Activated CD4-positive, alpha-beta T cell treated with anti-CD3 and anti-CD28 coated beads, Interleukin-2, amount 10 ng/mL, durations not matched to agents 24 days and 14 days (primary cell): ENCODE measurements at places on chromosomes 13 and 19.
A peak's percentile ranks its signal among the peaks of the same experiment; 100 is the strongest.

- H3K4me1 ChIP-seq, result no peaks in the 10 kb centered on the region
- H3K27me3 ChIP-seq, result peaks cover 29% of the 10 kb centered on the region
- no peaks in the 10 kb centered on the region for H3K36me3 ChIP-seq
Measured at GRCh38 chr13:94765814-94766213, 53.5 kb upstream of the SOX21 start.

- H3K27me3 ChIP-seq, result peaks cover 27% of the 10 kb centered on the region
- no peak overlapping the region for H3K27ac ChIP-seq
- no peaks in the 10 kb centered on the region for H3K36me3 ChIP-seq
- no peak for DNase-seq
- H3K4me3 ChIP-seq, result no peak overlapping the region
- no peaks in the 10 kb centered on the region for H3K4me1 ChIP-seq
Measured at GRCh38 chr19:1782521-1782920, 29.2 kb downstream of the ONECUT3 start.

GRCh38 chr19:34366738-34367623, 2.0 kb downstream of the GPI start:
- no peaks in the 10 kb centered on the region for H3K27me3 ChIP-seq
- H3K27ac ChIP-seq, result peak overlapping the region; percentile 96
- DNase-seq, result no peak
- H3K4me3 ChIP-seq, result peak overlapping the region; percentile 100
- H3K36me3 ChIP-seq, result peaks cover 62% of the 10 kb centered on the region

- no peaks in the 10 kb centered on the region for H3K27me3 ChIP-seq
- H3K4me1 ChIP-seq, result no peaks in the 10 kb centered on the region
- H3K36me3 ChIP-seq, result no peaks in the 10 kb centered on the region
- no peak overlapping the region for H3K27ac ChIP-seq
Measured at GRCh38 chr13:106337096-106337850, 198.2 kb downstream of the EFNB2 start.

DNA sequence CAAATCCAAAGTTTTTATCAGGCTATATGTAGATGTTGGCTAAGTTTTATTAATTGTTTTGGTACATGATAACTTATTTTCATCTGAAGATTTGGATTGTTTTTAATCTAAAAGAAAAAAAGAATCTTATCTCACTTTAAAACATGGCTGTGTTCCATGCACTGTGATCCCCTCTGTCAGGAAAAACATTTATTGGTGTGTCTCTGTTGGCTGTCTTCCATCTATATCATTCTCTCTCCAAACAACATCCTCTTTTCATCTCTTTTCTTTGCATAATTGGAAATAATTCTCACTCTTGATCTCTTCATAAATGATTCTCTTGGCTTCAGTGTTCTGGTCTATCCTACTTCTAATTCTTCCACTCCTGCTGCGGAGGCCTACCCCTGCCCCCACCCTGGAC, 4.2 kb downstream of the NALCN start:
- H3K27me3 ChIP-seq, result peaks cover 24% of the 10 kb centered on the region
- H3K4me3 ChIP-seq, result no peak overlapping the region
- H3K27ac ChIP-seq, result no peak overlapping the region
- no peak for DNase-seq
- no peaks in the 10 kb centered on the region for H3K36me3 ChIP-seq

- H3K27me3 ChIP-seq, result peaks cover 2% of the 10 kb centered on the region
- no peak for DNase-seq
- H3K27ac ChIP-seq, result no peak overlapping the region
- no peaks in the 10 kb centered on the region for H3K36me3 ChIP-seq
Measured at GRCh38 chr13:29943273-29943672, 92.9 kb upstream of the UBL3 start.

DNA sequence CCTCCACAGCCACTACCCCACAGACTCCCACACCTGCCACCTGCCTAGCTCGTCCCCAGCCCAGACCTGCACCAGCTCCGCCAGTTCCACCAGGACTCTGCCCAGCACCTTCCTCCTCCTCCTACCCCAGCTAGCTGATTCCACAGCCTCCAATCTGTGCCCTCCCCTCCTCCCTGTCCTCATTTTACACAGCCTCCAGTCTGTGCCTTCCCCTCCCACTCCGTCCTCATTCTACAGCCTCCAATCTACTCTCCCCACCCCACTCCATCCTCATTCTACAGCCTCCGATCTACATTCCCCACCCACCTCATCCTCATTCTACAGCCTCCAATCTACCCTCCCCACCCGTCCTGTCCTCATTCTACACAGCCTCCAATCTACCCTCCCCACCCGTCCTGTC, 7.3 kb downstream of the MYDGF start:
- peak overlapping the region; percentile 22 for H3K27ac ChIP-seq
- H3K4me1 ChIP-seq, result peaks cover 3% of the 10 kb centered on the region
- peaks cover 48% of the 10 kb centered on the region for H3K36me3 ChIP-seq
- DNase-seq, result no peak
- no peaks in the 10 kb centered on the region for H3K27me3 ChIP-seq
- no peak overlapping the region for H3K4me3 ChIP-seq

GRCh38 chr19:42271045-42271419, 2.0 kb downstream of the CIC start:
- H3K4me1 ChIP-seq, result peaks cover 43% of the 10 kb centered on the region
- H3K27me3 ChIP-seq, result no peaks in the 10 kb centered on the region
- peak overlapping the region; percentile 99 for H3K27ac ChIP-seq
- DNase-seq, result no peak
- peaks cover 27% of the 10 kb centered on the region for H3K36me3 ChIP-seq
- no peak overlapping the region for H3K4me3 ChIP-seq

DNA sequence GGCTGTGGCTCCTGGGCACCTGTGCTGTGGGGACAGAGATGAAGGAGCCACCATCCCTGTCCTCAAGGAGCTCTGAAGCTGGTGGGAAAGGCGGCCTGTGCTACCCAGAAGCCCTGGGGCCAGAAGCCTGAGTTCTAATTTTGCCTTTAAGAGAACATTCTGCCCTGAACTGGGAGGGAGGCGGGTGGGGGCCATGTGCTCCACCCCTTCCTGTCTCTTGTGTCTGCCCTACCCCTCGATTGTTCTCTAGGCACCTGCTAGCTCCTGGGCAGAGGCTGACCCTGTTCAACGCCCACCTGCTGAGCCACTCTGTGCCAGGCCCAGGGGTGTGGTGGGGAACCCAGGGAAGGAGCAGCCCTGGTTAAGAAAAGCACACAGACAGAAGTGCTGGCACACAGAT, 5.9 kb downstream of the TRAPPC6A start:
- H3K27me3 ChIP-seq, result no peaks in the 10 kb centered on the region
- peaks cover 28% of the 10 kb centered on the region for H3K4me1 ChIP-seq
- peak; percentile 77 for DNase-seq
- H3K4me3 ChIP-seq, result peak overlapping the region; percentile 43
- no peaks in the 10 kb centered on the region for H3K36me3 ChIP-seq

- no peak for DNase-seq
- H3K4me3 ChIP-seq, result no peak overlapping the region
- H3K36me3 ChIP-seq, result no peaks in the 10 kb centered on the region
- peaks cover under 1% of the 10 kb centered on the region for H3K27me3 ChIP-seq
Measured at GRCh38 chr19:50580970-50581634, 12.9 kb upstream of the LRRC4B start.

GRCh38 chr19:8252922-8253589, 43.9 kb downstream of the CERS4 start:
- H3K4me3 ChIP-seq, result no peak overlapping the region
- peak; percentile 95 for DNase-seq
- H3K36me3 ChIP-seq, result peaks cover 22% of the 10 kb centered on the region
- no peaks in the 10 kb centered on the region for H3K27me3 ChIP-seq
- peaks cover 9% of the 10 kb centered on the region for H3K4me1 ChIP-seq
- no peak overlapping the region for H3K27ac ChIP-seq

DNA sequence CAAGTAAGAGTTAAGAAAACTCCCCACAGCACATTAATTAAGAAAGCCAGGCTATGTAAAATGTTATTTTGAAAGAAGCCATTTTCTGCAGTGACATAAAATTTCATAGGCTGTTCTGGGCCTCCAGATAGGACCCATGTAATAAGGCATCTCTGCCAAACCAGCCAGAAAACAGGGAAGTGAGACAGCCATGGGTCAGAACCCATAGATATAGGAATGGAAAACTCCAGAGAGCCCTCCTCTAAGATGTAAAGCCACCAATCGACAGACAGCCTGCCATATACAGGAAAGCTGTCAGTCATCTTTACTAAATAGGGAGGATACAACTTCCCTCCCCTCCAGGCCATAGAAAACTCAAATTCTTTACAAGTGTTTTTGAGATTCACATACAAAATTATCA, 493.3 kb downstream of the COG6 start:
- H3K4me1 ChIP-seq, result peaks cover 51% of the 10 kb centered on the region
- H3K27ac ChIP-seq, result no peak overlapping the region
- H3K4me3 ChIP-seq, result no peak overlapping the region

GRCh38 chr19:50486823-50487515, 10.3 kb upstream of the GARIN5A start:
- H3K27me3 ChIP-seq, result peaks cover 6% of the 10 kb centered on the region
- no peak overlapping the region for H3K27ac ChIP-seq
- peak; percentile 83 for DNase-seq
- H3K4me3 ChIP-seq, result no peak overlapping the region

DNA sequence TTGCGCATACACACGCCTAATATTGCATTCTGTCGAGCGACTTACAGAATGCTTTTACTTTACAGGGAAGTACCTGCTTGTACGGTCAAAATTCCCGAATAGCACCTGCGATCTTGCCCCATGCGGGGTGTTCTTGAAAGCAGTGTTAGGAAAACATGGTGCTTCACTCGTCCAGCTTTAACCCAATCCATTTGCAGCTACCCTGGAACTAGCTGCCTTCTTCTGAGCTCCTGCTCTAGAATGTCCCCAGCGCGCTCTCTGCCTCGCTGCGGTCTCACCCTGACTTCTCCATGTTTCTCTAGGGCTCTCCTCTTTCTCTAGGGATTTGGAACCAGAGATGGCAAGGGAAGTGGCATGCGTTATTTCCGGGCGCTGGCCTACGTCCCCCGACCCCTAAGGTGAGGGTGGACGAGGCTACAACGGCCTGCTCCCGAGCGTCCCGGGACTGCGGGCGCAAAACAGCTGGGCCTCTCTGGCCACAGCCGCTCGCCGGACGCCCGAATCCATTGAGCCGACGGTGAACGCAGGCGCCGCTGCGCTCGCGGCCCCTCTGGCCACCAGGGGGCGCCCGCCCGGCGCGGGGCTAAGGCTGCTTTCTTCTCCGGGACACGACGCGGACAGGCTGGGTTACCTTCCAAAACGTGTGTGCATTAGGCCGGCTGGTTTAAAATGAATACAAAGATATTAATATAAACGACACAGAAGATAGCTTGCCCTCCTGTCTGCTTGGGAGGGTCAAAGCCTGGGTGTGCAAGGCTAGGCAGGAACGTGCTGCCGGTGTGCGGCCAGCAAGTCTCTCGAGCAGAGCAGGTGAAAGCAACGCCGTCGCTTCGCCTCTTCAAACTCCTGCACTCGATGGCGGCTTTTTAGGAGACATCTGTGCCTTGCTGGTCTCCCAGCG, 1.8 kb upstream of the SPRY2 start:
- peak overlapping the region; percentile 72 for H3K4me3 ChIP-seq
- no peak overlapping the region for H3K27ac ChIP-seq
- H3K4me1 ChIP-seq, result peaks cover 8% of the 10 kb centered on the region
- H3K27me3 ChIP-seq, result peaks cover 39% of the 10 kb centered on the region
- DNase-seq, result peak; percentile 91

GRCh38 chr13:77994166-77994565, 75.5 kb upstream of the EDNRB start:
- no peaks in the 10 kb centered on the region for H3K27me3 ChIP-seq
- DNase-seq, result no peak

DNA sequence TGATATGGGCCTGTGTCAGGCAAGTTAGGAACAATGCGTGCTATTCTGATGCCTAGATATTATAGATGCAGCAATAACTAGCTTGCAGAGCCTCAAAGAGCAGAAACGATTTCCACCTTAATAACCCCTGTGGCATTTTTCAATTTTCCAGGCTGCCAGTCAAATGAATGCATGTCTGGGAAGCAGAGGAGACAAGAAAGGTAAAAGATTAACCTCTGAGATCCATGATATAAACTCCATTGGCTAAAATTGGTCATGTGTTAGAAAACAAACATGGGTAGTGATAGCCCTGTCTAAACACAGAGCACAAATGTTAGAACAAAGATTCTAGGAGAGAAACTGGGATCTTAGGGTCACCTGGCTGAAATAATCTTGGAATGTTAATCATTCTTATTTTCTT, 811.1 kb downstream of the DIAPH3 start:
- no peak for DNase-seq
- no peak overlapping the region for H3K27ac ChIP-seq
- H3K36me3 ChIP-seq, result no peaks in the 10 kb centered on the region
- no peak overlapping the region for H3K4me3 ChIP-seq
- no peaks in the 10 kb centered on the region for H3K4me1 ChIP-seq

GRCh38 chr13:40179445-40180281, 486.8 kb downstream of the FOXO1 start:
- DNase-seq, result no peak
- no peak overlapping the region for H3K27ac ChIP-seq
- peaks cover 26% of the 10 kb centered on the region for H3K4me1 ChIP-seq
- no peaks in the 10 kb centered on the region for H3K27me3 ChIP-seq
- no peaks in the 10 kb centered on the region for H3K36me3 ChIP-seq

GRCh38 chr13:63206461-63206860, 1790.8 kb upstream of the PCDH20 start:
- H3K27ac ChIP-seq, result no peak overlapping the region
- no peaks in the 10 kb centered on the region for H3K27me3 ChIP-seq
- no peak for DNase-seq

DNA sequence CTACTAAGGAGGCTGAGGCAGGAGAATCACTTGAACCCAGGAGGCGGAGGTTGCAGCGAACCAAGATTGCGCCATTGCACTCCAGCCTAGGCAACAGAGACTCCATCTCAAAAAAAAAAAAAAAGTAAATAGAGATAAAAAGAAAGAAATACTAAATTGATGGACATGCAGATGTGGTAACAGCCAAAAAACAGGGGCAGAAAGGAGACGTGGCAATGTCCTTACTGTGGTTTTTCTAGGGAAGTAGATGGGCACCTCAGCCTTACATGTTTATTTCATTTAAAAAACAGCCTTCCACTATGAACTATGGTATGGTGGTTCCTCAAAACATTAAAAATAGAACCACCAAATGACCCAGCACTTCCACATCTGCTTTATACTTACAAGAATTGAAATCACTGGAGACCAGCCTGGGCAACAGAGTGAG, 6.5 kb upstream of the EIF3G start:
- no peak overlapping the region for H3K27ac ChIP-seq
- H3K4me3 ChIP-seq, result no peak overlapping the region
- H3K27me3 ChIP-seq, result no peaks in the 10 kb centered on the region
- no peaks in the 10 kb centered on the region for H3K4me1 ChIP-seq
- no peak for DNase-seq
- peaks cover 13% of the 10 kb centered on the region for H3K36me3 ChIP-seq
